ENCODE measurements at places on chromosomes 3 and 15.

- no peak for DNase-seq
These were observed 9.1 kb upstream of the TP63 start for GRCh38 chr3:189621948-189622603.

DNA sequence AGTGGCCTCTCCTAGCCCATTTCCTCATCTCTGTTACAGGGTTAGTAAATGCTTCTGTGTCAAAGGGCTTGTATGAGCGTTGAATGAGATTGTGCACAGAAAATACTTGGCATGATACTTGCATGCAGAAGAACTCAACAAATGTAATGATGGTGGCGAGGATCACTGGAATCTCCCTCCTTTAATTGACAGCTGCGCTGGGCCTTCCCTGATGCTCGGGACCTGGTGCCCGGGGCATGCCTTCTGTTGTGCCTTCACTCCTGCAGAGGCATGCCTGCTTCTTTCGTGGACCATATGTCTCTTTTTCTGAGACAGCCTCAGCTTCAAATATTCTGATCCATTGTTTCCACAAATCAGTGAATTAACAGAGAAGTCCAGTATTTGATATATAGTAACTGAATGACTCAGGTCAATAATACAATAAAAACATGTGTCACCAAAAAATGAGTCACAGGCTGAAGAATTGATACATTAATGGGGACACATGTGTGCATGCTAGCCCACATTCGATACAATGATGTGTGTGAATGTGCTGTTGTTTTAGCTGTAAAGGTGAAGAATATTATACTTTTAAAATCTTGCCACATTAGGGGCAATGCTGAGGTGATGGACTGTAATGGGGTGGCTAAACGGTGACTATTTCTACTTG lies 243.3 kb upstream of the TBL1XR1 start:
- DNase-seq, result no peak

DNA sequence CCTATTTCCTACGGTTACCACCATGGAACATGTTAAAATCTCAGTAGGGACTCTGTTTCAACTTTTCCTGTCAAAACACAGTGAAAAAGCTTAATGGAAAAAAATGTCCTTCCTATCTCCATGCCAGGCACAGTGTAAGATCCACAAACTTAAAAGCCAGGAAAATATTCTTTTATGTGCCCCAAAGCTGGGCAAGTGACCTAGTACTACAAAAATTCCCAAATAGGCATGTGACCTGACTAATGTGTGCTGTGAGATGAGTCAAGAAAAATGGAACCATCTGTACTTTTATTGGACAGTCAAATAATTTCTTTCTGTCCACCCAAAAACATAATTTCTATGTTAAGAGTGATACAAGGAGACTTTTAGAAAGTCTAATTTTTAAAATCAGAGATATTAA lies 406.0 kb downstream of the ZBTB20 start:
- DNase-seq, result peak; percentile 60

DNA sequence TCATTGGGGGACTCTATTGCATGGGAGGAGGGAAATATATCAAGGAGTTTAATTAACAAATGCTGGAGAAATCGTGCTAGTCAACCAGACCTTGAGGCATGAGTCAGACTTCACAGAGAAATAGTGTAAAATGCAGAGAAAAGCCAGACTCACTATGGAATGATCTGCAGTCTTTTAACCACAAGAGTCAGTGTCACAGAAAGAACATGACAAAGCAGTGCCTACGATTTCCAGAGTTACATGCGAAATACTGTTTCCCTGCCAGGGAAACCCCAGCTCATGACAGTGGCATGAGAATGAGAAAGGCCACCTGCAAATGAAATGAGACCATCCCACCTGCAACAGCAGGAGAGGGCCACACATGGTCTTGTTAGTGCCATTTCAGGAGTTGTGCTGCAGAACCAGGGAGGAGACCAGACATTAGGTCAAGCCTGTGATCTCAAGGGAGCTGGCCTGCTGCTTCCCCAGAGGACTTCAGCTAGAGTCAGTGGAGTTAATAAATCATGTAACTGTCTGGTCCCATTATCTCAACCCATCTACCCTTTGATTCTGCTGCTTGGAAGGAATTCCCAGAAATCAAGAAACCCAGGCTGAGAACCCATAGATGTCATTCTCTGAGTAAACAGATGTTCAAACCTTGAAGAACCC lies 79.0 kb downstream of the ERC2 start:
- no peak for DNase-seq

DNA sequence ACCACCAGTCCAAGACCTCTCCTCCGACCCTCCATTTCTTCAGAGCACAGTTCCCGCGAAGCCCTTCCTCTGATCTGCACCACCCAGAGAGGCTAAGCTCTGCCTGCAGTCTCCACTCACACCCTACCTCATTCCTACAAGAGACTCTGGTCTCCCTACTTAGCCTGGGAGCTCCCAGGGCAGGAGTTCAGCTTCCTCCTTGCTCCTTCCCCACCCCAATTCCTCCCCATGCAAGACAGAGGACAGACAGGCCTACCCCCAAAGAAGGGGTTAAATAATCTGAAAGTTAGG lies 12.6 kb upstream of the VIPR1 start:
- DNase-seq, result no peak

GRCh38 chr3:71050538-71051258 lies 532.8 kb downstream of the FOXP1 start:
- peak; percentile 43 for DNase-seq

DNA sequence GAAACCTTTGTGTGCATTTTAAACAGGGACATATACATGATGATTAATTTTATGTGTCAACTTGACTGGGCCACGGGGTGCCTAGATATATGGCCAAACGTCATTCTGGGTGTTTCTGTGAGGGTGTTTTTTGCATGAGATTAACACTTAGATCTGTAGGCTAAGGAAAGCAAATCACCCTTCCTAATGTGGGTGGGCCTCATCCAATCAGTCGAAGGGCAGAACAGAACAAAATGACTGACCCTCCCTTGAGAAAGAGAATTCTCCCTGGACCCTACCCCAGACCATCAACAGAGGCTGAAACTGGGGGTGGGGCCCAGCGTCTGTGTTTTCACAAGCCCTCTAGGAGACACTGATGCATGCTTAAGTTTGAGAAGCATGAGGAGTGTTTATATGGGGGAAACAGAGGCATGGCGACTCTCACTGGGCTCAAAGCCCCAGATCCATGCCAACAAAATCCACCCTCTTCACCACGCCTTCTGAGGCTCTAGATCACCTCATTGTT lies 56.2 kb downstream of the ITGA11 start:
- no peak for DNase-seq

- DNase-seq, result no peak
These were observed 64.3 kb downstream of the KLF13 start for GRCh38 chr15:31390777-31391486.

DNA sequence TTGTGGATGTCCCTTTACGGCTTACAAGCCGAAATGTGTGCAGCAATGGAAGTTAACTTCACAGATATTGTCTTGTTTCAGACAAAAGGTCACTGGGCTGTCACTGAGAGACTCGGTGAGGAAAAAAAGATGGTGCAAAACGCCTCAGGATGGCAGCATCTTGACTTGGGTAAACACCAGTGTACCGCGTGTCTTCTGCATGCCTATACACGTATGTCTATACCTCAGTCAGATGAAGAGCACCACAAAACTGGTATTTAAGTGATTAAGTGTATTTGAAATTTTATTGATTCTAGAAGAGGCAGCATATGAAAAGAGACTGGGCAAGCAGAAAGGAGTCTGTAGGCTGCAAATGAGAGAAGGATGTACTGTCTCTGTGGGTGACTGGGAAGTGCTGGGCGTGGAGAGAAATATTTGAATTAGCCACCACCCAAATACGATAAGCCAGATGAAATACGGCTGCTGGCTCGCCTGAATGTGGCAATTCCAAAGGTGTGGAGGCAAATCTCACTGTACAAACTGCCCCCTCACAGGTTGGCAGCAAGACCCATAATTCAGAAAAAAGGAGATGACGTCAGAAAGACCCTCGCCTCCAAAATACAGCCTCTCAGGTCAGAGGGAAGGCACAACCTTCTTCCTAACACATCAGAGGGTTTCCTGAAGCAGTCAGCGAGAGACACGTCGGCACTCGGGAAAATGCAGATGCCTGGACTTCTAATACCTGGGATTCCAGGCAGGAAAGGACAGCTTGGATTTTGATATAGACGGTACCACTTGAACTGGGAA lies 53.4 kb upstream of the NEO1 start:
- no peak for DNase-seq
